Stimulated activated CD4-positive, alpha-beta T cell treated with anti-CD3 and anti-CD28 coated beads, Interleukin-1b, Interleukin-23, amount 100 ng/mL, for 1 hour (primary cell): ENCODE measurements at places on chromosomes 12 and 14.
A peak's percentile ranks its signal among the peaks of the same experiment; 100 is the strongest.

DNA sequence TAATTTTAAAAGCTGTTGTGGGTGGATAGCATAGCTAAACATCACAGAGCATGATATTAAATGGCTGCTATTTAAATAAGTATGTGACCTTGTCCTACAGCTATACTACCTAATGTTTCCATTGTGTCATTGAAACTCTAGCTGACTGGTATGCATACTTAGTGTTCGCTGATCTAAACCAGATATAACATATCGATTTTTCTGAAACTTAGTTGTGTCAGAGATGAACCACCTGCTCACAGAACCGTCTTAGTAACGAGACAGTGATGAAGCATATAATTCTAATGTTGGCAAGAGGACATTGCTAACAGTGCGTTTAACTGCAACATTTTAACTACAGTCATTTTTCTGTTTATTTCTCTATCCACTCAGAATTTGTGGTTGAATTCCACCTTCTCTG lies 36.1 kb upstream of the NUAK1 start:
- DNase-seq, result no peak

GRCh38 chr14:23123419-23123818 lies 4.4 kb upstream of the CEBPE start:
- DNase-seq, result no peak

- no peak for DNase-seq
Observed at GRCh38 chr12:10632226-10632625, 18.8 kb upstream of the MAGOHB start.

- no peak for DNase-seq
Observed at GRCh38 chr12:124856132-124856841, 7.4 kb downstream of the SCARB1 start.

GRCh38 chr12:94010307-94010706 lies 138.1 kb upstream of the PLXNC1 start:
- no peak for DNase-seq

DNA sequence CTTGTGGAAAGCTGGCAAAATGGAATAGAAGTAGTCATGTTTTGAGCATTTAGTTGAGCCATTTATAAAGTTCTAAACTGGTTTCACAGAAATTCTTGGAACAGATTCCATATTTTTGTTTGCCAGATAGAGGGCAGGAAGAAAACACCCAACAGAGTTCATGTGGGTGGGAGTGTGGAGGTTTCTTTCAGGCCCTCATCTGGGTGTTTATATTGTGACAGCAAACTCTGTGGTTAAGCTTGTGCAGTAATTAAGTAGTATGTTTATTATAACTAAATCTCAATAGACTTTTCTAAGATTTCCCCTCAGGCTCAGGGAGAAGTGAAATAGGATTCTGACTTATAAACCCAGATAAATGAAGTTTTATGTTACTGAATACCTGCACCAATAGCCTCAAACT lies 57.4 kb downstream of the SPPL3 start:
- DNase-seq, result no peak

- DNase-seq, result no peak
Observed at GRCh38 chr12:58932806-58933681, 12.7 kb upstream of the LRIG3 start.

- DNase-seq, result no peak
Observed at GRCh38 chr12:13952096-13952495, 29.3 kb downstream of the GRIN2B start.

DNA sequence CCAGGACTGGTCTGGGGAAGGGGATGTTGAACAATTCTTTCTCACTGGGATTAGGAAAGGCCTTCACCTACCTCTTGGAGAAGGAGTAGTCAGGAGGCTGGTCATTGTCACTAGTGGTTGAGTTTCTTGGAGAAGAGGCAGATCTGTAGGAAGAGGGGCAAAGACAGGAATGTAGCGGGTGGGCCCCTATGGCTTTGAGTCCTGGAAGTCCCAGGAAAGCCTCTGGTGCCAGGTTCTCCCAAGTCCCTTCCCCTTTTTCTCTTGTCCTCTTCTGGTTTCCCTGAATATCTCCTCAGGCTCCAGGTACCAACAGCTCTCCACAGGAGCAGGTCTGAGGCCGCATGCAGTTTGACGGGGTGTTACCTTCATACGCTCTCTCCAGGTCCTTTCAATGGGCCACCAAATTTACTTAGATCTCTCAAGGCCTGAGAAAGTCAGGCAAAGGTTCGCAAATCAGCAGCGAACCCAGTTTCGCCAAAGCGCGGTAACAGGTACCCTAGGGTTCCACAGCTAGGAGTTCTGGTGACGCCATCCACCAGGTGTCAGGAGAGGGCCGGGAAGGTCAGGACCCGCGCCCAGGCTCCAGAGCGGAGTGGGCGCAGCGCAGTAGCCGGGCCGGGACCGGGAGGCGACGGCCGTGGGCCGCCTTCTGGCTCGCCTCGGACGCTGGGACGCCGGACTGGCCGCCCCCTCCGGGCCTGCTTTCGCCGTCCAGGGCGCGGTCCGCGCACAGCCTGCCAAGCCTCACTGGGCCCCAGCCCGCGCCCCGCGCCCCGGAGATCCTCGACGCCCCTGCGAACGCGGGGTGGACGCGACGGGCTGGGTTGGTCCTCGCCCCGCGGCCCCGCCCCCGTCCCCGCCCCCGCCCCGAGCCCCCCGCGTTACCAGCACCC lies 795 bp downstream of the SMAGP start:
- DNase-seq, result peak; percentile 11

GRCh38 chr14:92658684-92659083 lies 89.7 kb downstream of the LGMN start:
- DNase-seq, result no peak
